ENCODE measurements at places on chromosomes 5 and 9.
A peak's percentile ranks its signal among the peaks of the same experiment; 100 is the strongest.

DNA sequence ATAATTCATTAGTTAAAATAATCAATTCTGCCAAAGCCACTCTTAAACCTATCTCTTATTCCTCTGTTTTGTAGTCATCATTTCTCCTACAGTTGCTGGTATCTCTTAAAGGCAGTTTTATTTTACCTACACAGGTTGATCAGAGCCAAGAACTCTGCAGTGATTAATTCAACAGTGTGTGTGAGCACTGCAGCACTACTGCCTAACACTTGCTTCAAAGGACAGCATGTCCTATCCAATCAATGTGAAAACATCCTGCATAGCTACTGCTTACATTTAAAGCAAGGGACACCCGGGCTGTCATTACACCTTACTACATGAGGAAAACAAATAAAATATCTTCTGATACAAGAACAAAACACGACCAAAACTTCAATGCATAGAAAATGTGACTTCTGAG, 45.1 kb upstream of the HK3 start:
- DNase-seq = no peak

- DNase-seq = peak; percentile 69
These were observed 19.0 kb downstream of the DAB2IP start for GRCh38 chr9:121670431-121670830.

GRCh38 chr5:149489605-149490037, 61.6 kb downstream of the CSNK1A1 start:
- no peak for DNase-seq

DNA sequence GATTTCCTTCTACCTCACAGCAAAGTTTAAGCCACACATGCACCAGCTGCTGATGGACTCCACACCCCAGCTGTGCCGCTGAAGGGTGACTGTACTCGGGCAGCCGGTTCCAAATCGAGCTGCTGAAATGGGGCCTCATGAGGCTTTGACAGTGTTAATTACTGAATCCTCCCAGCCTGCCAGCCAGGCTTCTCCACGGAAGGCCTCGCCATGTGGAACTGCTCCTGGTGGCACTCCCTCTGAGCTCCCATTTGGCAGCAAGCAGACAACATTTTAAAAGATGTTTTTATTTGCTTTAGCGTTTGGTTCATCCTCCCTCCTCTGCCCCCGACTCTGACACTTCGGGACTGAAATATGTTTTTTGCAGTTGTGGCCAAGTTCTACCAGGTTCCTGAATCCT, 479.4 kb upstream of the MPDZ start:
- no peak for DNase-seq

- DNase-seq = no peak
These were observed 16.4 kb downstream of the PPP3R2 start for GRCh38 chr9:101578378-101578777.

DNA sequence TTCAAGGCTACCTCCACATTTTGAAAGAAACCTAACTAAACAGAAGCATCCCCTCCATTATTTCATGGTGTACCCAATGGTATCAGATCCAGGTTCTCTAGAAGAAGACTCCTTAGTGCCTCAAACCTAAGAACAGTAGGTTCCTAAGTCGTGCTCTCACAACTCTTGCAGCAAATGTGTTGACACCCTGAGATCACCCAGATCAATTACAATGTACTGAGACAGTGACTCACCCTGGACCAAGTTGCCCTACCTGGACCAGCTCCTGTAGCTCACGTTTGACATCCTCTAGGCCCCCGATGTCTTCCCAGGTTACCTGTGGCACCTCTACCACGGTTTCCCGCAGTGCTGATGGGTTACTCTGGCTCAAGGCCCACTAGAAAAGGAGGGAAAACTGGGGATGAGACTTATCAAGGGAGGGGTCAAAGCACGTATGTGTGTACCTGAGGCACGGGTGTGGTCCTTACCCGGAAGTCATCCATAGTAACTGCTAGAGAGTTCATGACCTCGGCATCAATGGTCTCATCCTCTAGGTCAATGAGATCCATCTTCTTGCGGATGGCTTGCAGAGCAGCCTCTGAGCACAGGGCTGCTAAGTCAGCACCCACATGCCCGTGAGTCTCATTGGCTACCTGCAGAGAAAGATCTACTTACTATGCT, 11.7 kb downstream of the VCP start:
- no peak for DNase-seq

GRCh38 chr9:36063804-36064447, 27.2 kb downstream of the RECK start:
- no peak for DNase-seq

GRCh38 chr5:152622628-152623027, 217.5 kb upstream of the NMUR2 start:
- no peak for DNase-seq

DNA sequence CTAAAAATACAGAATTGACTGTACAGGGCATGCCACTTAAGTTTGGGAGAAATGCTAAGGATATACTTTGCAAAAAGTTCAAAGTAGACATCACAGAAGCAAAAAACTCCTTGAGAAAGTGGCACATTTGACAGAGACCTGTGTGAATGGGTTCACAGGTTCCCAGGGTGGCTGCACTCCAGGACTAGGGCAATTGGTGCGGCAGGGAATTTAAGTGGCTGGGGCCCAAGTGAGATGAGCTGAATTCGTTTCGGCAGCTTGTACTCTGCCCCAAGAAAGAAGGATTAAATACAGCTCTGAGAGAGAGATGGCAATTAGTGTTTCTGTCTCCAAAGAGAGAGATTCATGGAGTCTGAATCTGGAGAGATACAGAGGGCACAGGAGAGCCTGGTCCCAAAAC, 280.1 kb downstream of the FBXL17 start:
- no peak for DNase-seq

DNA sequence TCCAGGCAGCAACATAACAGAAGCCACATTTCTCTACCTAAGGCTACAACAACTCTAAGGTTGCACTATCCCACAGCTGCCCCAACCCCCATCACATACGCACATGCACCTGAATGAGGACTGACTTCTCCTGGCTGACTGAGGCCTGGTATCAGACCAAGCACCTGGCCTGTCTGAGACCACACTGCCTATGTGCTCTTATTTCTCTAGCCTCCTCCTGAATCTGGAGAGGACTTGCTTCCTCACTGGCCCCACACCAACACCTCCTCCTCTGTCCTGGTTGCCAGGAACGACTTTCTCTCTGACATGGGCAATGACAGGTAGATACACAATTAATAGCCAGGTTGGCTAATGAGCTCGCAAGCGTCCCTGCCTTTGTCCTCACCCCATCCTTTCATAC, 14.9 kb upstream of the VDAC1 start:
- no peak for DNase-seq

GRCh38 chr5:153486771-153487170, 3.7 kb upstream of the GRIA1 start:
- no peak for DNase-seq

DNA sequence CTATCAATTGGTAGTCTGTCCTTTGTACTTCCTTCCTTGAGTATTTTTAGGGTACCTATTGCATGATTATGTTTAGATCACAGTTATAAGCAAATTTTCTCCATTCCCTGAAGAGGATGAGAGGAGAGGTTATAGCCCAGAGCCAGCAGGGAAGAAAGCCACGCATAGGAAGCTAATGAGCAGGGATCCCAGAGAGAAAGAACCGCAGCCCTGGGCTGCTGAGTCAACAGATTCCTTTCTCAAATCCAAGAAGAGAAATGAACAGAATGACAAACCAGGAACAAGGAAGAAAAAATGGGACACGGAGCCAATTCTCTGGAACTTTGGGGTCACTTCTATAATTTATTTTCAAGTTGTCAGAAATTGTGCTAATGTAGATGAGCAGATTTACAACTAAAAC, 284.5 kb downstream of the RFX3 start:
- no peak for DNase-seq

GRCh38 chr5:34930462-34930844, 1.1 kb downstream of the DNAJC21 start:
- no peak for DNase-seq

DNA sequence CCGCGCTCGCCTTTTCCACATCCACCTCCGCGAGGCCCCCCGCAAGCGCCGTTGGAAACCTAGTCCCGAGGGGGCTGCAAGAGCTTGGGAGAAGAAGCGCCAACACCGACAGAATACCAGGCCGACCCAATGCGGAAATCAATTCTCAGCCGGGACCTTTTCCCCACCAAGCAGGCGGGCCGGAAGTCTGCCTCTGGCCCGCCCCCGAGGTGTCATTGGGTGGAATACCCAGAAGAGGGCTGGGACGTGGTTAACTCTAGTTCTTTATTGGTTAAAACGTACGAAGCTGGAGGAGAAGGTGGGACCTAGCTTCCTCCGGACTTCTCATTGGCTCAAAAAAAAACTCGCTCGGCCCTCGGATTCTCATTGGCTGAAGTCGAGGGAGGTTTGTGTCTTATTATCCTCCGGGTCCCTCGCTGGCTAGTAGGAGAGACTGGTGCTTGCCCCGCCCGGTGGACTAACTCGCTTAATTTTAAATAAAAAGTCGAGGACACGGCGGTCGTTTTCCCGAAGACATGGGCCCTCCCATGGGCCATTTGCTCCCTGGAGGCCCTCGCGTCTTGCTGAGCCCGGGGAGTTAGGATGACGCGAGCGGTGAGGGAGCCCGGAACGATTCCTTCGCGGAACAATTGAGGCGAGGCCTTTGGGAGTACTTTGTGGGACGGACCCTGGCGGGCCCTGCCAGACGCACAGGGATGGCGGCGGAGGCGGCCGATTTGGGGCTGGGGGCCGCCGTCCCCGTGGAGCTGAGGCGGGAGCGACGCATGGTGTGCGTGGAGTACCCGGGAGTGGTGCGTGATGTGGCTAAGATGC, at the start of gene GTF3C5:
TSS of gene GTF3C5 (plus strand) at position 681 of the 813 bp plus-strand sequence. CDS start at position 696, 15 bp downstream.
- DNase-seq = peak; percentile 91

DNA sequence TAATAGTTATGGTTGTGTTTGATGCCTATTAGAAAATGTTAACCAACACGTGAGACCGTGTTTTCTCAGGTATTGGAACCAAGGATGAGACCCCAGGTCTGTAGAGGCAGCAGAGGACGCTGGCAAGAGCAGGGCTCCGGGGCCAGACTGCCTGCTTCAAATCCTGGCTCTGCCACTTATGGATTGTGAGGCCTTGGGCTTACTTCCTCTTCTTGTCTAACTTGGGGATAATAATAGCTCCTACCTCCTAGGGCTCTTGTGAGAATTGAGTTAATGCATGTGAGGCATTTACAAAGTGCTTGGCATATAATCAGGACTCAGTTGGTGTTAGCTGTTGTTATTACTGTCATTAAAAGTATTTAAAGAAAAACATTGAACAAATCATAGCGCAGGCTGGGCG, 85.5 kb upstream of the PITX1 start:
- DNase-seq = no peak

DNA sequence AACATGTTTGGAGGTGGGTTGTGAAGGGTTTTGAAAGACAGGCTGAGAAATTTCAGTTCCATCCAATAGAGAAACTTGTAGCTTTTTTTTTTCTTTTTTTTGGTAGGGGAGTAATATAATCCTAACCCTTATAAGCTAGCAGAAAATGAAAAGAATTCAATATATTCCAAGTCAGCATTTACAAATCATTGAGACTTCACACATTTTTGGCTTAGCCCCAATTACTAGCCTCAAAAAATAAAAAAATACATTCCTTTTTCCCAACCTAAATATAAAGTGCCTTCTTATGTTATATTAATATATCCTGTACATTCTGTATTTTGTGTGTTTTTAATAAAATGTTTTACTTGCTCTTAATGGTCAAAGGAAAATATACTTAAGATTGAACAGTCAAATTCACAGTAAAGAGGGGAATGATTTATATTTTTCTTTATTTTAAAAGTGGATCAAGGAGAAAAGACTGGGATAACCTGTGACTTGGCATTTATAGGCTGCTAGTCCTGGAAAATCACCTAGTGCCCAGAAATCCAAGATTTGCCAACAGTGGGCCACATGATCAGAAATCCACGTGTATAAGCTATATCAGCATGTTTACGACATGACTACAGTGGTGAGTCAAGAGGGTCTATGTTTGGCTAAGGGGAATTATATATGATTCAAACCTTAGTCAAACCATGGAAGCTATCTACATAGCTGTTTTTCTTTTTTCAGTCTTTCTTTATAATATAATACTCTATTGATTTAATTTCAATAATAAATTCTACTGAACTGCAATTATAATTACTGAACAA, 14.5 kb downstream of the HACD4 start:
- DNase-seq = no peak

DNA sequence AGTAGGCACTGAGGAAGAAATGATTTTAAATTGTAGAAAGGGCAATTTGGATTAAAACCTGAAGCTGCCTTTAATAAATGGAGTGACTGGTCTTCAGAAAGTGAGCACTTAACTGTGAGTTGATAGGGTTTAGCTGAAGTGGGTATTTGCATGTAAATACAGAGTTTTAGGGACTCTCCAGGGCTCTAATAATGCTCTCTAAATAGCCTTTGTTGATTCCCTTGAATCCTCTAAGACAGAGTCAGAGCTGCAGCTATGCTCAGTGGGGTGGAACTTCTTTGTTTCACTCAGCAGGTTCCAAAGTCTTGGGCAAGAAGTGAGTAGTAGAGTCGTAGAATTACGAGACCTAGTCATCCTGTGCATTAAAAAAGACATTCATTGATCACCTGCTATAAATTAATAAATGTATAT, 21.4 kb downstream of the GLRA1 start:
- DNase-seq = no peak

DNA sequence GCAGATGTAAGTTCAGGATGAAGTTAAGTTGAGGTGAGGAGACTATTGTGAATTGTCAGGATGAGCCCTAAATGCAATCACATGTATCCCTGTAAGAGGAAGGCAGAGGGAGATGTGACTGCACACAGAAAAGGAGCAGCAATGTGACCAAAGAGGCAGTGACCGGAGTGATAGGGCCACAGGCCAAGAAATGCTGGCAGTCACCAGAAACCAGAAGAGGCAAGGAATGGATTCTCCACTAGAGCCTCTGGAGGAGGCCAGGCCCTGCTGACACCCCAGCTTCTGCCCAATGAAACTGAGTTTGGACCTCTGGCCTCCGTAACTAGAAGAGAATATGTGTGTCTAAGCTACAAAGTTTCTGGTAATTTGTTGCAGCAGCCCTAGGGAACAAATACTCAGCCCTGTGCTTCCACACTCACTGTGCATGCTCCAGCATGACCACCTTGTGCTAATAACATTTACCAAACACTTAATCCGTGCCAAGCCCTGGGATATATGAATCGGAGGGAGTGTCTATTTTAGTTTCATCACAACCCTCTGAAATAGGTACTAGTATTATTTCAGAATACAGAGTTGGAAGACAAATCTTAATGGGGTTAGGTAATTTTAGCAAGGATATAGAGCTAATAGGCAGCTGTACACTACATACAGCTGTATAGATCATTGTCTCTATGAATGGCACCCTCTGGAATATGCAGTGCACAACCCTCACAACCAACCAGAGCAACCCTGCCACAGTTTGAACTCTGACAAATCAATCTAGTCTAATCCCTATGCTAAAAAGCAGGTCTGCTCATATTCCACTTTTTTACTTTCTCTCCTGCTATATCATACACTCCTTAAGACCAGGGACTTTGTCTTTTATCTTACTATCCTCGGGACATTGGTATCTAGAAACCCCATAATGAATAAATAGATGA, 7.8 kb upstream of the GPX8 start:
- DNase-seq = no peak

DNA sequence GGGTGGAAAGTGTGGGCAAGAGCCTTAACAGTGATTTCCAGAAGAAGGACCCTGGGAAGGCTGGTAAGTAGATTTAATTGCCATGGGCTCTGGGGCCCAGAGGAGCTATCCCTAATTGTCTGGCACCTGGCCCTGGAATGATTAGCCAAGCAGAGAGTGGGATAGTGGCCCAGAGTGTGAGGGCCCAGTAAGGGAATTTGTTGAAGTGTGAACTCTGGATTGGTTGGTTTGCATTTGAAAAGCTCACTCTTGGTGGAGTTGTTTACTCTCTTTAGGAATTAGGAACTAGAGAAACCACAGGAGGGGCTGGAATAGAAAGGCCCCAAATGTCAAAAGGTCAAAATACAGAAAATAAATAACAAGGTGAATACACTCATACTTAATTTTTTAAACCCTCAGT, 207.1 kb downstream of the GABRG2 start:
- DNase-seq = no peak

GRCh38 chr5:20476016-20476415, 488.0 kb upstream of the CDH18 start:
- no peak for DNase-seq

Data from uterus (tissue), 4 donors.